ENCODE measurements at places on chromosomes 6 and 20.

GRCh38 chr6:132390017-132390416 lies 11.3 kb downstream of the MOXD1 start:
- no peak for DNase-seq

DNA sequence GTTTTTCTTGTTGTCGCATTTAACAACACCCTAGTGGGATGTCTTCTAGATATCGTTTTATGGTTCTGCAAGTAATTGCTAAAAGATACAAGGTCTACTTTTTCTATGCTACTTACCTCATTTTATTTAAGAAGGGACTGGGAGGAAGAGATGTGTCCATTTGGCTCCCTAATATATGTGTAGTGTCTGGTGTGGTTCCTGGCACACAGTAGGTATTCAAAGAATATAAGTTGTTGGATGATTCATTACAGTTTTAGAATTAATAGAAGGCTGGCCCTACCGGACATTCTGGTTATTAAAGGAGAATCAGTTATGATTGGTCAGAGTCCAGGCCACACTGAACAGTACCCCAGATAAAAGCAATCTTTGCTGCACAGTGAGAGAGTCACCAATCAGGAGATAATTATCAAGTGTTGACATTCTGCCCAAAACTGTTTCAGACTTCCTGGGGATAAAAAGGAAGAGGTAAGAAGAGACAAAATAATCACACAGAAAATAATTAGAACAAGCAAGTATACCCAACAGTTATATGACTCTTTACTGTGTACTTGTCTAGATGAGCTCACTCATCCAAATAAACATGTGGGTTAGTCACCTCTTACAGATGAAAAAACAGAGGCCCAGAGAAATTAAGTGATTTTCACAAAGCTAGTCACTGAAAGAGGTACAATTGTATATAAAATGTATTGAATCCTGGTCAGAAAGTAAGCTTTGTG lies 7.0 kb downstream of the TMEM244 start:
- DNase-seq = no peak

DNA sequence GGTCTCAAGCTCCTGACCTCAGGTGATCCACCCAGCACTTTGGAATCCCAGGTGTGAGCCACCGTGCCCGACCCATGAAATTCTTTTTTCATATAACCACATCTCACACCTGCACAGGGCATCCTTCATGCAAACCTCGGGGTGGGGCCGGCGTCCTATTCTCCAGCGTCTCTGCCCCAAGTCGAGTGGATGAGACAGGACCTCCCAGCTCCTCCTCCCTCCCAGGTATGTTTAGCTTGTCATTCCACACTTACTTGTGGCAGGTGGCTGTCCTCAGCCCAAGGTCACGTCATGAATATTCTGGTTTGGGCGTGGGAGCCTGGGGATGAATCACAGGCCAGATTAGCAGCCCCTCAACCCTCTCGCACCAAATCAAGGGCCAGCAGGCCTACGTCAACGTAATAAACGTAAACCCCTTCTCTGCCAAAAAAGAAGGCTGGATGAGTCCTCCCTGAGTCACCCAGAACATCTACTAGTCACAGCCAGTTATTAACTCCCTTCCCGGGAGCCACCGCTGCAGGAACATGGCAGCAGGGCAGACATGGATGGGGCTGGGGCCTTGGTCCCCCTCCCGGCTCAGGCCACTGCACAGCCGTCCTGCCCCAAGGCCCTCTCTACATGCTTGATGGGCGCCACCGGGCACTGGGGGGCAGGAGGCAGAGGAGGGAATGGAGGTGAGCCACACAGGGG lies 91.7 kb downstream of the YTHDF1 start:
- DNase-seq = no peak

DNA sequence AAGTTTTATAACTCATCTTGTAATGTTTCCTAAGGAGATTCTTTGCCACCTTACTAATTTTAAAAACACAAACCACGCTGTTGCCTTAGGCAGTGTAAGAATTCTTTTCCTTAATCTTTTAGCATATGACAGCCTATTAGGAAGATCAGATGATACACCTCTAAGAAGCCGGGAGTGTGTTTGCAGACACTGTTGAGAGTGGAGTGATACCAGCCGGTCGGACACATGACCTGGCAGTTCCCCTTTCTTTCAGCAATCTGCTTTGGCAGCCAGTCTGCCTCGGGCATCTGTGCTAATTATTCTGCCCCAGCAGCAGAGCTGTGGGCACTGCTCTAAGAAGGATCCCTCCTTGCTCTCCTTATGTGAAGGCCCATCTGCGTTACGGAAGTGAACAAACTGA lies 50.9 kb downstream of the PLCB4 start:
- DNase-seq = no peak

DNA sequence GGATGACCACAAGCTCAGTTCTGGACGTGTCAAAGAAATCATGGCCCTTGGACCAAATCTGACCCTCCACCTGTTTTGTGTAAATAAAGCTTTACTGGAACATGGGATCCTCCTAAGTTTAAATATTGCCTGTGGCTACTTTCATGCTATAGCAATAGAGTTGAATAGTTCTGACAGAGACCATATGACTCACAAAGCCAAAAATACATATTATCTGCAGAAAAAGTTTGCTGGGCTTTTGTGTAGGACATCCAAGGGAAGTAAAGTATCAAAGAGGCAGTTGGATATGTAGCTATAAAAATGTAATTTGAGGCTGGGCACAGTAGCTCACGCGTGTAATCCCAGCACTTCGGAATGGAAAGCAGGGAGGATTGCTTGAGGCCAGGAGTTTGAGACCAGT lies 78.9 kb downstream of the TOX2 start:
- DNase-seq = no peak

- DNase-seq = no peak
Observed at GRCh38 chr6:112061605-112062004, 7.7 kb downstream of the CCN6 start.

DNA sequence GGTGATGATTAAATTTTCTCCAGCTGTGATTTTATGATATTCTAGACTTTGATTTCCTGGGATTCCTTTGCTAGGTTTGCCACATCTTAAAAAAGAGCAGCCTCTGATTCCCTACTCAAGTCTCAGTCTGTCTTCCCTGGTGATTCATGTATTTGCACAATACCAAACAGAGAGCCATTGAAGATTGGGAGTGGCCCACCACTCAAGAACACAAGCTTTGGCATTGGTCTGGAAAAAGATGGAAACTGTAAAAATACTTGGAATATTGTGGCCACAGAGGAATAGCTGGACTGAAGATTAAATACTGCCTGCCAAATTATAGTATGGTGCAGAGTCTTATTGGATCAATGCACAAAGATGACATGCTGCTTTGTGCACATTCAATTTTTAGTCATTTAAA lies 32.9 kb downstream of the PTCHD4 start:
- DNase-seq = no peak

- no peak for DNase-seq
Observed at GRCh38 chr6:40325041-40325440, 262.1 kb downstream of the LRFN2 start.

GRCh38 chr6:20808924-20809323 lies 274.7 kb downstream of the CDKAL1 start:
- DNase-seq = no peak

DNA sequence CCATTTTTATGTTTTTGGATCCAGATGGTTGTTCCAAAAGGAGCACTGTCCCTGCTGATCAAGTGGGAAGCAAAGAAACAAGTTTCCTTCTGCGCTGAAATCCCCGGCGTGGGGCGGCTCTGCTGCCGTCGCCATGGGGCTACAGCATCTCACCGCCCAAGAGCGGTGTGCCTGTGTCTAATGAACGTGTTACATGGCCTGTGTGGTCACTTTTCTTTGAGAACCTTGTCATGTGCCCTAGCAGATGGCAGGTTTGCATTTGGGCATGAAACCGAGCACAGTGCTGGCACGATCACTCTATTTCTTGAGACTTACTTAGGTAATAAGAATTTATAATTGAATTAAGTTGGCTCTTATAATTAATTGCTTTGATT lies 51.9 kb downstream of the ZDHHC14 start:
- DNase-seq = no peak

GRCh38 chr6:13300643-13301590 lies 27.4 kb downstream of the TBC1D7 start:
- DNase-seq = no peak

DNA sequence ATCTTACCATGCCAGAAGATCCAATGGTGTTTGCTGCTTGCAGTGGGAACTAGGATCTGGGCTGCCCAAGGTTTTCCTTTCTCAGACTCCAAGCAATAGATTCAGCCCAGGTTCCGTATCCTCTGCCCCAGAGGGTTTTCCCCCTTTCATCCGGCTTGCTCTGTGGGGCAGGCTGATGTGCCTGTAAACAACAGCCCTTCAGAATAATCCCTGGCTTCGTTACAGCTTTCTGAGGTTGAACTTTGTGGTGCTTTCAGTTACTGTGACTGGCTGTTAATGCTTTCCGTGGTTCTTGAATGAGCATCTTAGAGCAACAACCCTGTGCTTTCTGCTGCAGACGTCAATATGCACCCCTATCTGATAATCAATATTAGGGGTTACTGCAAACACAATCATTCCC lies 400.4 kb downstream of the BTBD3 start:
- DNase-seq = no peak

DNA sequence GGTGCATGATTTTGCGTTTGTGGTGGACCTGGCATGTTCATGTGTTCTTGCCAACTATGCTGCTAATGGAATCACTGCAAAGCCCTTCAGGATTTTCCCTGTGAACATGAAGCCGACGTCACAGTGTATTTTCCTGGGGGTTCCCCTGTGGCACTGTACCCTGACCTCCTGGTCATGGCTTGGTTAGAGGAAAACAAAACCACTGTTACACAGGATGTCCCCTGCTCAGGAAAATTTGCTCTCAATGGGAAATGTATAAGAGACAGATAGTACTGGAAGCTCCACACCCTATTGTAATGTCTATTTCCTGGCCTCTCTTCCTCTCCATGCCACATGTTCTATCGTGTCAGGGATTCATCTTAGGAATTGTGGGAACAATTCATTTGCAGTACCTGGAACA lies 19.7 kb downstream of the TSHZ2 start:
- DNase-seq = no peak

DNA sequence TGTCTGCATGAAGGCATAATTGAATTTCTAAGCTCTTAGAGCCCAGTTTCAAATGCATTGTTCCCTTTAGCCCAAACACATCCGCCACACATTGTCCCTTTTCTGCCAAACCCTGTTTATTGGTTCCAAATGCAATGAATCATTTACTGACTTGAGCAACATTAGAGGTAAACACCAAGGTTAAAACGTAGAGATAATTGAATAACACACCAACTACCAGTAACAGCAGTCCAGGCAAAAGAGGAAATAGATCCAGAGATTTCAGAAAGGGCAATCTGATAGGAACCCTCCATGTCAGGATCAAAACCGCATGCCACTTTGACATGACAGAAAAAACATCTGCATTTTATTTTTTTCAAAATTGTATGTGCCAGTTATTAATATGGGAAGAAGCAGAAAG lies 114.8 kb downstream of the PKHD1 start:
- no peak for DNase-seq

DNA sequence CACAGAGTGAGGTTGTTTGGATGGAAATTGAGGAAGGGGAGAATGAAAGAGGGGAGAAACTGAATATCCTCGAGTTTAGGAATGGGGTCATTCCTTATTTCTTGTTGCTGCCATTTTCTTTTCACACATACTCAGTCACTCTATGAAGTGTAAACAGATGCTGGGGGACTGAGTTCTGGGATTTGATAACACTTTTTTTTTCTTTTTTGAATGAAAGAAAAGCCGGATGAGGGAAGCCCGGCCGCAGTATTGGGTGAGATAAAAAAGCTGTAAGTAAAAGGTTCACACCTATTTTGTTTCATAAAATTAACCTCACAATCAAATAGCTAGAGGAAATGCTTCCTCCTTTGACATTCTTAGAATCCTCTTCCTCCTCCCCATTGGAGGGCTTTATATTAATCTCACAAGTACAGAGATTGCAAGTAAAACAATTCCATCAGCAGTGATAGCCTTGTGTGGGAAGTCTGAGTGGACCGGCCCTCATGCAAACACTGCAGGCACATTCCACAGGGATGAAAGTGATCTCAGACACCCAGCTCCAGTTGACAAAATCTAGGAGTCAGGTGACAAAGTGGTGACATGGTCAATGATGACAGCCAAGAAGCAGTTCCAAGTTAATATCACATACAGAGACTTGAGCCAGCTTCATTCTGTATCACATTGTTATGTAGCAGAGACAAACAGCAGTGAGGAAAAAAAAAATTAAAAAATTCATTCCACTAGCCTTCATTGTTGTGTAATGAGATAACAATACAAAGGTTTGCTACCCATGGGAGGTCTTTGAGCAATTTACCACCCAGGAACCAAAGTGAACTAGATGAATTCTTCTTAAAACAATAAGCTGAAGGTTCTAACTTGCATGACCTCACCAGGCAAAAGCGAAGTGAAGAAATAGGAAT lies 391.1 kb upstream of the HSF2 start:
- no peak for DNase-seq

GRCh38 chr20:59778615-59779200 lies 154.7 kb downstream of the SYCP2 start:
- DNase-seq = no peak

GRCh38 chr20:50409495-50409894 lies 100.7 kb upstream of the PTPN1 start:
- no peak for DNase-seq

- no peak for DNase-seq
Observed at GRCh38 chr20:47785311-47785853, at the start of gene SULF2. SULF2 (minus strand) TSS chr20:47785481; CDS start chr20:47757363, 28,118 bp downstream.

DNA sequence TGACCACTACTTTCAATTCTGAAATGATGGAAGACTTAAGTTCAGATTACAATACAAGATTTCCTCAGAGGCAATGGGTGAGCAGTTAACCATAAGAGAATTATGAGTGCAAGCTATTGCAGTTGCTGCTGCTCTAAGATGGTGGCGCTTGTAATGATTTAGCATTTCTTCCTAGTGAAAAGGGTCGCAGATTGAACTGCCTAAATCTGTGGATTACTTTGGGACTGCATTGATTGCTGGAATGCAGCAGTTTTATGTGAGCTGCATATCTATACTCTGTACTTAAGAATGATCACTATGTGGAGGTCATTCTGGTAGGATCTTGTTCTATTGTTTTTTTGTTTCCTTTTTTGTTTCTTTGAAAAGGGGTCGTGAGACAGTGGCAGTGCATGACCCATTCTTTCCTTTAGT lies 5.3 kb downstream of the SCAF8 start:
- no peak for DNase-seq

DNA sequence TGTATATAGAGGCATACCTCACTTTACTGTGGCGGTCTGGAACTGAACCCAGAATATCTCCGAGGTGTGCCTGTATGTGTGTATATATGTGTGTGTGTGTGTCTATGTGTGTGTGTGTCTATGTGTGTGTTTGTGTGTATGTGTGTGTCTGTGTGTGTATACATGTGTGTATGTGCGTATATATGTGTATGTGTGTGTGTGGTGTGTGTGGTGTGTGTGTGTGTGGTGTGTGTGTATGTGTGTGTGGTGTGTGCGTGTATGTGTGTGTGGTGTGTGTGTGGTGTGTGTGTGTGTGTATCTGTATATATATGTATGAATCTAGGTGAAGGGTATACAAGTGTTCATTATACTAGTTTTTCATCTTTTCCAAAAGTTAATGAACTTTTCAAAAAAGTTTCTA lies 4.2 kb upstream of the NPEPL1 start:
- DNase-seq = no peak

DNA sequence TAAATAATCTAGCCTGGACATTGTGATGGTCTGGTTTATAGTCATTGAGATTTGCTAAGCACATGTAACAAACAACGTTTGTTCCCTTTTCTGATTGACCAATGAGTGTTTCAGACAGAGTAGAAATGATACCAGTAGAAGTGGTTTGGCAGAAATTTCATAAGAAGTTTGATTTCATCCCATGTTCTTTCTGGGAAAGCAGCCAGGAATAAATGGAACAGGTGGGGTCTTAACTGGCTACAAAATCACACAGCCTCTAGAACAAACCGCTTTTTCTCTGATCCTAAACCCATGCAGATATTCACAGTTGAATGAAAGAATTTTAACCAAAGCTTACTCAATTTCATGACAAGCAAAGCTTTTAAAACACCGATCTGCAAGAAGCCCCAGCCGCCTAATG lies 227.5 kb downstream of the UST start:
- DNase-seq = no peak

All from cortex of kidney (tissue), 1 donor.